ENCODE measurements at places on chromosomes 5 and 9. TPM values are rescaled to one million over a fixed set of nuclear protein-coding genes. Genes with fewer than 3 reads are reported as not detected.

DNA sequence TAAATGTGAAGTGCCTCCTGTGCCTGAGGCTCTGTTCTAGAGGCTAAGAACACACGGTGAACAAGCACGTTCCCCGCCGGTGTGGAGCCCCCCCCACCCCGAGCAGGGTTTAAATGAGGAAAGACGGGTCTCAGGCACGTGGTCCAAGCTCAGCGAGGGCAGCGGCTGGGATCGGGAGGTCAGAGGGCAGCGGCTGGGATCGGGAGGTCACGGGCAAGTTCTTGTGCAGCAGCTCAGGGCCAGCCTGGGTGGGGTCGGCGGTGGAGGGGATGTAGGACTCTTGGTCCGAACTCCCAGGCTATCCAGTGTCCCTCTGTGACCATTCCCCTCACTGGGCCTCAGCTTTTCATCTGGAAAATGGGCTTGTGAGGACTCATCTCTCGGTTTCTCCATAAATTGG is 2.7 kb upstream of the GBGT1 start:
- no peak for DNase-seq

DNA sequence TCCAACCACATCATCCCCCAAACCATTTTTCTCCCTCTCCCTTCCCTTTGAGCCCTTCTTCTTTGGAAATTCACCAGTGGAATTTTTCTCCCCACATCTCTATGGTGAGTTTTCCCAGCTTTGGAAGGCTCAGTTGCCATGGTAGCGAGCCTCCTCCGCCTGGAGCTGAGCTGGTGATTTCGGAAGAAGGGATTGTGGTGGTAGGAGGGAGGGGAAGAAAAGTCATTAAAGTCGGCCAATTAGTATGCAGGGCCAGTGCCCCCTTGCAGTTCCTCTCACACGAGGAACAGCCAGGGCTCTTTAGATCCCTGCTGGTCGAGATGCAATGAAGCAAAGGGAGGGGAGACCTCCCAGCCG is 322.0 kb downstream of the NTRK2 start:
- no peak for DNase-seq

GRCh38 chr5:152185547-152186245 is 219.4 kb downstream of the NMUR2 start:
- DNase-seq = no peak

DNA sequence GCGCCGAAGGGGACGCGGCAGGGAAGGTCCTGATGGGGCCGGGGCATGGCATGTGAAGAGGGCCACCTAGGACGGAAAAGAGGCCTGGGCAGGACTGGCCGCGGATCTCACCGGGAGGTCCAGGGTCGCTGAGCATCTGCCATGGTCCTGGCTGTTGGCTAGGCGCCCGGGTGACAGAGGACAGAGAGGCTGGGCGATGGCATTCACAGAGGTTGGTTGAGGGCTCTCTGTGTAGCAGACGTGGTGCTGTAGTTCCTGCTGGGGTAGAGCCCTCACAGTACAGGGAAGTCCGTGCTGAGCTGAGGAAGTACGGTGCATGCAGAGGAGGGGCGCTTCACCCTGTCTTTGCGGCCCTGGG is 427 bp downstream of the PCYOX1L start:
- DNase-seq = peak; percentile 49

DNA sequence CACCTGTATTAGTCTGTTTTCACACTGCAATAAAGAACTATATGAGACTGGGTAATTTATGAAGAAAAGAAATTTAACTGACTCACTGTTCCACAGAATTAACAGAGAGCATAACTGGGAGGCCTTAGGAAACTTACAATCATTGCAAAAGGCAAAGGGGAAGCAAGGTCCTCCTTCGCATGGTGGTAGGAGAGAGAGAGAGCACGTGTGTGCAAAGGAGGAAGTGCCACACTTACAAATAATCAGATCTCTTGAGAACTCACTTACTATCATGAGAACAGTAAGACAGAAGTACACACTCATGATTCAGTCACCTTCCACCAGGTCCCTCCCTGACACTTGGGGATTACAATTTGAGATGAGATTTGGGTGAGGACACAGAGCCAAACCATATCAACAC is 258.7 kb downstream of the TRIM32 start:
- DNase-seq = no peak

The MEF2C gene
- 67.2 TPM for total RNA-seq
